Breast epithelium (tissue), 4 donors: ENCODE measurements at places on chromosomes 7 and 10. TPM values are rescaled to one million over a fixed set of nuclear protein-coding genes. Genes with fewer than 3 reads are reported as not detected.

Gene COL13A1
- total RNA-seq: 0.66 TPM

Gene ZNF804B
- not detected for total RNA-seq

Gene MBL2
- total RNA-seq: not detected

Gene ANXA8
- not detected for total RNA-seq

Gene GLI3
- total RNA-seq: 22.6 TPM

Gene CHST3
- total RNA-seq: 34.5 TPM

Gene ZNF282
- total RNA-seq: 19.2 TPM

Gene SEMA3E
- total RNA-seq: 4.3 TPM

Gene RAB19
- not detected for total RNA-seq

Gene AZGP1
- 4,981 TPM for total RNA-seq

Gene TAS2R3
- total RNA-seq: 3.9 TPM

Gene CRTAC1
- total RNA-seq: 1.9 TPM

Gene TSPAN13
- 73.8 TPM for total RNA-seq

Gene KLF14
- total RNA-seq: not detected

Gene SYNPO2L
- 0.15 TPM for total RNA-seq

Gene DHX32
- 42.0 TPM for total RNA-seq

Gene OPN4
- not detected for total RNA-seq

Gene CYP51A1
- 28.3 TPM for total RNA-seq

Gene ASB10
- total RNA-seq: not detected

Gene MCM10
- total RNA-seq: 1.8 TPM

Gene THSD7A
- 4.4 TPM for total RNA-seq

Gene SNCG
- 255 TPM for total RNA-seq

Gene LRRN3
- total RNA-seq: 1.6 TPM
